ENCODE measurements at places on chromosomes 1 and 21.

DNA sequence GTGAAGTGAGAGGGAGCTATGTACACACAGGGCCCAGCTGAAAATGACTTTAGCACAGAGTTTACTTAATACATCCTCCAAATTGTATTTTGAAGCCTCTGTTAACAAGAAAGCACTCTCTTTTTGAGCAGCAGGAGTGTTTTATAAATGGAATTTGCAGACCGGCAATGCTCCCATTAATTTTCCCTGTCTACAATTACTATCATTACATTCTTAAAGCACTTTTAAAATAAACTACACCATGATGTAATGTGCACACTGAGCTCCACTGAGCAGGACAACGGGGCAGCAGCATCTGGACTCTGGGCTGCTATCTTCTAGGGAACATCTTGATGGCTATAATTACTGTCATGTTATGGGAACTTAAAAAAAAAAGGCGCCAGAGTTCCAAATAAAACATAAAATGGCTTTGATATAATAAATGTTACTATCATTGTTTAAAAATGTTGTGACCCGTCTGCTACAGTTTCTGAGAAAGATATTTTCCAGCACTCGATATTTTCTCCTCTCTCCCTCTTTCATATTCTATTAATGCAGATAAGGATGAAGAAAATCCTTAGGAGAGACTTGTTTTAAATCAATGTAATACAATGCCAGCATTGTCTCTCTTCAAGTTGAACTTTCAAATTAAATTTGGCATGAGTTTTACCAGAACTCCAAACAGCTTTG lies 150.9 kb downstream of the HLX start:
- DNase-seq = no peak

DNA sequence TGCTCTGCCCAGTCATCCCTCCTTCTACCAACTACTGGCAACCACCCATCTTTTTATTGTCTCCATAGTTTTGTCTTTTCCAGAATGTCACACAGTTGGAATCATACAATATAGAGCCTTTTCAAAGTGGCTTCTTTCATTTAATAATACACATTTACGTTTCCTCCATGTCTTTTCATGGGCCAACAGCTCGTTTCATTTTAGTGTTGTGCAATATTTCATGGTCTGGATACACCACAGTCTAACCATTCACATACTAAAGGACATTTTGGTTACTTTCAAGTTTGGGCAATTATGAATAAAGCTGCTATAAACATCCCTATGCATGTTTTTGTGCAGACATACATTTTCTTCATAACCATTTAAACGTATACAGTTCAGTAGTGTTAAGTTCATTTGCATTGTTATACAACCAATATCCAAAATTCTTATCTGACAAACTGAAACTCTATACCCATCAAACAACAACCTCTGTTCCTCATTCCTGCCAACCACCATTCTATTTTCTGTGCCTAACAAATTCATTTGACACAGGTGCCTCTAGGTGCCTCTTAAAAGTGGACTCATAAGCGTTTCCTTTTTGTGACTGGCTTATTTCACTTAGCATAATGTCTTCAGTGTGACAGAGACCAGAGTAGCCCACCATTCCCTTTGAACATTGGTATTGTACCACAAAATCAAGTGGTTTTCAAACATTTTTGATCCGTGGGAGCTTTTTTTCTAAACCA lies 138.1 kb downstream of the NR5A2 start:
- DNase-seq = no peak

DNA sequence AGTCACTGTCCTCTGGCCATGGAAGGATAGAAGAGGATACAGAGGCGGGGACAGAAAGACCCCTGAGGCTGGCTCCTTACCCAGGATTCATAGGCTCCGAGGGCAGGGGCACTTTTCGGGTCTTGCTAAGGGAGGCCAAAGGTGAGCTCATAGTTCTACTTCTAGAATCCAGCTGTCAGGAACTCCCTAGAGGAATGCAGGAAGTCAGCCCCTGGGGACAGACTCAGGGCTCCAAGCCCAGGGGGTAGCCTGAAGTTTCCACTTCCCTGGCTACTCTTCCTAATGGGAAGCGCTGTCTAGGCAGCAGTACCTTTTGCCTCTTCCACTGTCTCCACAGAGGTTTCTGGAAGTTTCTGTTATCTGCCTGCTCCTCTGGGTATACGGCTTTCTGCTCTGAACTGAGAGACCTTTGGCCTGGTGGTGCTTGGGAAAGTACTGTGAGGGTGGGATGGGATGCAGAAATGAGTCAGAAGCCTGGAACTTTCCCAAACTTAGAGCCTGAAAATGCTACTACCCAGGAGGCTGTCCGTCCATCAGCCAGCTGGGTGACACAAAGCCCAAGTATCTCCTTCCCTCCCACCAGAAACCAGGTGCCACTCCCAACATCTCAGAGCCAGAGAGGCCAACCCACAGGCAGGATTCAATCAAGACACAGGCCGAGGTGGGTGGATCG lies 3.6 kb downstream of the UBXN11 start:
- DNase-seq = peak; percentile 63

DNA sequence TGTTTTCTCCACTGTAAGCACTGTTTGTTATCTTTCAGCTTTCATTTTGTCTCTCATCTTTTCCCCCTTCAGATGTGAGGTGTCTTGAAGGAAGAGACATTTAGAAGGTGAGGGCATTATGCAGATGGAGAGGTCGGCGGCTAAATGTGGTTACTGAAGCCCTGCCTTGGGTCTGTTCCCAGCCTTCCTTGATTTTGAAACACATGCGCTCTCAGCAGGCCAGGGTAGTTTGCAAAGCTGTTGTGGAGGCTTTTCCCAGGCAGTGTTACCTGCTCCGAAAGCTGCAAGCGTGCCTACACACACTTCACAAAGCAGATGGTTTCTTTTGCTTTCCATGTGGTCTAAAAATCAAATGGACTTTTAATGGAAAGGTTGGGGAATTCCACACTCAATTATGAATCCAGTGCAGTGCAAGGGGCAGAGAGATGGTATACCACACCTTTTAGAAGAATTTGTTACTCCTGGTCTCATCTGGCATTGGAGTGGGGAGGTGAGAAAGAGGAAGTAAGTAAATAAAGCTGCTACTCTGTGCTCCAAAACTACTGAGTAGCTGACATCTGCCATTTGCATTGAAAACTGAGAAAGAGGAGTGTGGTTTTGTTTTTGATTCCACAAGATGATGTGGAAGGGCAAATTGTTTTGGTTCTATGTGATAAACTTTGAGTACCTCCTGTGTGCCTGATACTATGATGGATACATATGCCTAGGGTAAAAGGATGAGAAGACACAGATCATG lies 91.9 kb downstream of the NFIA start:
- no peak for DNase-seq

DNA sequence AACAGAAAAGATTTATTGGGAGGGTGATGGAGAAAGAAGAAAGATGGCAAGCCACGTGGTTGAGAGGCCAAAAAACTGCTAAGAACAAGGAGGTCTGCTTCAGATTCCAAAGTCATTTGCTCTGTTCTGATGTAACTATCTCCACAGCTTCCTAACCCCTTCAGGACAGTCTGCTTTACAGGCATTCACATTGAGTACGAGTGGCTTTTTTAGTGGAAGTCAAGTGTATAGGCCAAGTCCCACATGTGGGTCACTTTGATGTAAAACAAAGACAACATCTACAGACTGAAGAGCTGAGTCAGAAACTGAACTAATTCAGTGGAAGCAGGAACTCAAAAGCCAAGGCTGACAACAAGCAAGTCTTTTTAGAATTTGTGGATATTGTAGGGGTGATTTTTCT lies 128.7 kb upstream of the F3 start:
- DNase-seq = no peak

DNA sequence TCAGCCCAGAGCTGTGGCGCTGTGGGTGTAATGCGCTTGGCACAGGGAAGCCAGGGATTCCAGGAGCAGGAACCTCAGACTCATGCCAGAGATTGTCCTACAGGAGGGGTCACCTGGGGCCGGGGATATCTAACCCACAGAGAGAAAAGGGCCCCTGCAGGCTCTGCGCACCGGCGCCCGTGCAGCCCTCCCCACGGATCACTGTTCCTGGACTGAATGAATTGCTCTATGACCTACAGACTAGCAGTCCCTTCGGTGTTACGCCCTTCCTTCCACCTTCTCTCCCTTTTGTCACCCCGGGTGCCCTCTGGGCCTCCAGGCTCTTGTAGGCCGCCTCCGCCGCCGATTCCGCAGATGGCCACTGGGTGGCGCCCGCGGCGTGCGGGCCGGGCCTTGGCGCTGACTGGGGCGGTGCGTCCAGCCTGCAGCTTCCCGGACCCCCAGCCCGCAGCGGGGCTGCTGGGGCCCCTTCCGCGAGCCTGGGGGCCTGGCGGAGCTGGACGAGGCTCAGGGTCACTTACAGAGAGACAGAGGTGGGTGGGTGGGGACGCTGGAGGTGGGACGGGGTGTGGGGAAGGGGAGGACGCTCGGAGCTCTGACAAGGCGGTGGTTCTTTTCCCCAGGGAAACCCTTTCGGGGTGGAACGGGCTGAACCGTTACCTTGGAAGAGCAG lies 101.3 kb downstream of the IER5 start:
- DNase-seq = peak; percentile 36

DNA sequence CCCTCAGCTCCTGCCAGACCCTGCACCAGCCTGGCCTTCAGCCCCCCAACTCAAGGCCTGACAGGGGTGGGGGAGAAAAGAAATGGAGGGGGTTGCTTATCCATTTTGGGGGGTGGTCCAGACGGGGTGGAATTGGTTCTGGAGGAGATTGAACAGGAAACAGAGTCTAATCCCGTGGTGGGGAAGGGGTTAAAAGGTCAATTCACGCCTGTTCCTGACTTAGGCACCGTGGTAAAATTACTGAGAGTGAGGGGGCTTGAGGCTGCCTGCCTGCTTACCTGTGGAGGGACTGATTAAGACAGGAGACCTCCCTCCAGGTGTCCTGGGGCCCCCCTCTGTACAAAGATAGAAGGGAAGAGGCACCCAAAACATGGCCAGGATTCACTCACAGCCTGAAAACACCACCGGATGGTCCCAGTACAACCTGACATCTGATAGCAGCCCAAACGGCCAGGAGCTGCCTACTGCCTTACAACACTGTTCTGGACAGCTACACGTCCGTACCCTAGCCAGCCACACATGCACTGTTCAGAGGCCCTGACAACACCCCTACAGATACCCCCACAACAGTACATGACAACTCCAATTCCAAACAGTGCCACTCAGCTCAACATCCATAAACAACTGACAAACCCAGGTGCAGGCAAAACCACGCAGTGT lies 31.8 kb downstream of the AHDC1 start:
- DNase-seq = no peak
